ENCODE measurements at places on chromosomes 7 and 10.

GRCh38 chr7:69889338-69889975, 291.2 kb downstream of the AUTS2 start:
- DNase-seq: no peak

DNA sequence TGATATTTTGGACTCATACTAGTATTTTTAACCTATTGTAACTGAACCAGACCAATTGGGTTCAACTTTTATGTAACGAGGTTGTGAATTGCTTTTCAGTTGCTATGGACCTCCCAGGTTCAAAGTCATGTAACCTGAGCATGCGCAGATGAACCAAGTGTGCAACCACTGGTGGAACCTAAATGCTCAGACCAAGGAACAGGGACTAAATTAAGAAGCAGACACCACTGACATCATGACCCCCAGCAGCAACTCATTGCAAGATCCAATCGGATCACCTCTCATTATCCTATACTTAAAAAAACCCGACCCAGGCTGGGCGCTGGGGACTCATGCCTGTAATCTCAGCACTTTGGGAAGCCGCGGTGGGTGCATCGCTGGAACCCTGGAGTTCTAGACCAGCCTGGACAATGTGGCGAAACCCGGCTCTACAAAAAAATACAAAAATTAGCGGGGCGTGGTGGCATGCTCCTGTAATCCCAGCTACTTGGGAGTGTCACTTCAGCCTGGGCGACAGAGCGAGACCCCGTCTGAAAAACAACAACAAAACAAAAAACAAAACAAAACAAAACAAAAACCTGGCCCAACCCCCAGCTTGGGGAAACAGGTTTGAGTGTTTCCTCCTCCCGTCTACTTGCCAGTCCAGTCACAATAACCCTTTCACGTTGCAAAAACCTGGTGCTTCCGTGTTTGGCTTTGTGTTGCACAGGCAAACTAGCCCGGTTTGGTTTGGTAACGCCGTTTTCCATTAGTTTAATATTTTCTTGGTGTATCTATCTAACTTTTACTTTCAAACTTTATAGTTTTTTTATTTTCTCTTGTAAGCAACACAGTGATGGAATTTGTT, 11.3 kb upstream of the ZNF518A start:
- DNase-seq: no peak

DNA sequence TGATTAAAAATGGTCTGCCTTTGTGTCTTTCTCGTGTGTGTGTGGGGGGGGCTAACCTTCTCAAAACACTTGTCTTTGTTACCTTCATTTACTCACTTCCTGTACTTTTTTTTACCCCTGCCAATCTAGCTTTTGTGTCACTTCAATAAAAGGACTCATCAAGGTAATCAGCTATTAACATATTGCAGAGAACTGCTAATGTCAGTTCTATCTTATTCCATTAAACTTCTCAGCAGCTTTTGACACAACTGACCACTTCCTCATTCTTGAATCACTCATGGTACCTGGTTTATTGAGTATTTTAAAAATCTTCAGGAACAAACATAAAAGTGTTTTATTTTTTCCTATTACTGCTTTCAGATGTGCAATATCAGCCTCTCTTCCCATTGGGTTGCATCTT, 59.8 kb downstream of the SLC25A40 start:
- DNase-seq: no peak

DNA sequence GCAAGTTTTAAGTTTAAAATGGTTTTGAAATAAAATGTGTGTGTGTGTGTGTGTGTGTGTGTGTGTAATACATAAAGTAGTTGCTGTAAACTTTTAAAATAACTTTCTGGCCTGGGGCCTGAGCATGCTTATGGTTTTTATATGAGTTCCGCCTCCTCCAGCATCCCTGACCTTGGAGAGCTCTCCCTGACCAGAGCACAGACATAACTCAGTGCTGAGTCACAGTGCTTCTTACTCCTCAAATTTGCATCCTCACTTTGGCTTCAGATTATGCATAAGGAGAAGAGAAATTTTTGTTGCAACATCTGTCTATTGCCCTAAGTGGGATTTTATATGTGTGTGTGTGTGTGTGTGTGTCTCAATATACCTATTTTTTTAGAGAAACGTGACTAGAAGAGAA, 200.8 kb downstream of the ELMO1 start:
- no peak for DNase-seq

GRCh38 chr7:8149222-8149621, 112.7 kb downstream of the ICA1 start:
- no peak for DNase-seq
